ENCODE measurements at places on chromosomes 5 and 9.

- DNase-seq, result no peak
Measured at GRCh38 chr9:123002754-123003153, 30.7 kb upstream of the GPR21 start.

DNA sequence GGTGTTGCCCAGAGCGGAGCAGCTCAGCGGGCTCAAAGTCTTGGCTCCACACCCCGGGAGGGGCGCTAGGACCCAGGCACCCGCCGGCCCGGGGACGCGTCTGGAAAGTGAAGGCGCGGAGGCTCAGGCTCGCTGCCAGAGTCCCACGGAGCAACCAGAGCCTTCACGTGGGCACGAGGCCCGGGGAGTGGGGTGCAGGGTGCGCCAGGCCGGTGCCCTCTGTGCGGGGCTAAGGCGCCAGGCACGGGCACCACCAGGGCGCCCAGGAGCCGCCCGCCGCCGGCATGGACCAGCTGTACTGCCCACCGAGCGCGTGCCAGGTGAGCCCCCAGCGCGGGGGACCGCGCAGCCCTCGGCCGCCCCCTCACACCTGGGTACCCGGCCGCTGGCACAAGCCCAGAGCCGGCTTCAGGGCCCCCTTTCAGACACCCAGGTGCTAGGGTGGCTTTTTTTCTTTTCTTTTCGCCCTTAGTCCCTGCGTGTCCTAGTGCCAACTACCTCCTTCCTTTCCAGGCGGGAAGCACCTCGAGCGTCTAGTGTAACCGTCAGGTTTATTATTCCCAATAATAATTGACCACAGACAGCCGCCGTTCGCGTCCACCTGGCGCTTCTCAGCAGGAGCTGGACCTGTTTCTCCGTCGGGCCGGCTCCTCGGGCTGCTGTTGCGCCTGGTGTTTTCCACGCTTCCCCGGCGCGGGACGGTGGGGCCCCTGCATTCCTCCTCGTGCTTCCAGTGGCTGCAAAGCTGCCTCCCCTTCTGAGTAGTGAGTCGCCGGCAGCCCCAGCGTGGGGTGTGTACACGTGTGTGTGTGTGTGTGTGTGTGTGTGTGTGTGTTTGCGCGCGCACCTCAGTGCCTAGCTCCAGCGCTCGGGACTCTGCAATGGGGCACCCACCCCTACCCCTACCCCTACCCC, 30.1 kb upstream of the PDE8B start:
- no peak for DNase-seq

DNA sequence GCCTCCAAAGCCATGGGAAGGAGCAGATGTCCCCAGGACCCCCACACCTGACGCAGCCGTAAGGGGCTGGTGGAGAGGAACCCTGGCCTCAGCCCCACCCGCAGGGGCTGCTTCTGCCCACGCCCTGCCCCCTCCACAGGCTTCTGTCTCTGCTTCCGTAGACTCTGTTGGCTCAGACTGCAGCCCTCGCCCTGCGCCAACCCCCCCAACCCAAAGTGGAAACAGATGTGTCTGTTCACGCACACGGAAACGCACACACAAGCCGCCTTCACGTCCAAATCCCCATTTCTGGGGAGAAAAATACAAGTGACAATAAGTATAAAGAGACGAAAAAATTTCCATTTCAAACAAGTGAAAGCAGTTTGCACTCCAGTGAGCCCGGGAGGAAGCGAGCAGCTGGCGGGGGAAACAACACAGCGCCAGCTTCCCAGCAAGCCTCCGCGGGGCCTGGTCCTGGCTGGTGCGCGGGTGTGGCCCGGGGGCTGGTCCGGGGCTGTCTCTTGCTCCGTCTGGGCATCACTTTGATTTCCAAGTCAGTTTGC, 32.6 kb upstream of the RXRA start:
- DNase-seq, result no peak

DNA sequence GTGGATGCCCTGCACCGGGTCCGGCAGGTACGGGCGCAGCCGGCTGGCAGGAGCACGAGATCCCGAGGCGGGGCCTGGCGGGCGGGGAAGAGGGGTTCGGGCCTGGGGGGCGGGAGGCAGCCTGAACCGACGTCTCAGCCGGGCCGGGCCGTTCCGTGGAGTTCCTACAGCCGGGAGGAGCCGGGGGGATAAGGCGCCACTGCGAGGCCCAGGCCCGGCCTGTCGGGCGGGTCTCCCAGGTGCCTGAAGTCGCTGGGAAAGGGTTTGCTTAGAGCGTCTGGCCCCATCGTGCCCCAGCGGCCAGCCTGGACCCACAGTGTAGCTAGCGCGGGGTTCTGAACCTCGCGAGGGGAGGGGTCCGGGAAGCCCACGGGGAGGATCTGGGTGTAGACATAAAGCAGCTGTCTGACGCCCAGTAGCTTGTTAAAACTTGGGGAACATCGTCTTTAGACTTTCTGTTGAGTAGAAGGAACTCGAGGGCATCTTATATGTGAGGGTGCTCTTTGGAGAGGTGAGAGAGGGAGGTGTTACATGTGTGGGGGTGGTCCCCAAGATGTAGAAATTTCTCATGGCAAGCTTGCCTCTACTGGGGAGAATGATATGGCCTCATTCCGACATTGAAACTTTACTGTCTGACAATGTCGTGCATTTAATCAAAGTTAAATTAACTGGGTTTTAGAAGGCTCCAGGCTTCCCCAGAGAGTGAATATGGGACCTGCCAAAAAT, 524 bp downstream of the FUBP3 start:
- peak; percentile 40 for DNase-seq

GRCh38 chr9:132146575-132146974, 15.3 kb upstream of the NTNG2 start:
- DNase-seq, result no peak

DNA sequence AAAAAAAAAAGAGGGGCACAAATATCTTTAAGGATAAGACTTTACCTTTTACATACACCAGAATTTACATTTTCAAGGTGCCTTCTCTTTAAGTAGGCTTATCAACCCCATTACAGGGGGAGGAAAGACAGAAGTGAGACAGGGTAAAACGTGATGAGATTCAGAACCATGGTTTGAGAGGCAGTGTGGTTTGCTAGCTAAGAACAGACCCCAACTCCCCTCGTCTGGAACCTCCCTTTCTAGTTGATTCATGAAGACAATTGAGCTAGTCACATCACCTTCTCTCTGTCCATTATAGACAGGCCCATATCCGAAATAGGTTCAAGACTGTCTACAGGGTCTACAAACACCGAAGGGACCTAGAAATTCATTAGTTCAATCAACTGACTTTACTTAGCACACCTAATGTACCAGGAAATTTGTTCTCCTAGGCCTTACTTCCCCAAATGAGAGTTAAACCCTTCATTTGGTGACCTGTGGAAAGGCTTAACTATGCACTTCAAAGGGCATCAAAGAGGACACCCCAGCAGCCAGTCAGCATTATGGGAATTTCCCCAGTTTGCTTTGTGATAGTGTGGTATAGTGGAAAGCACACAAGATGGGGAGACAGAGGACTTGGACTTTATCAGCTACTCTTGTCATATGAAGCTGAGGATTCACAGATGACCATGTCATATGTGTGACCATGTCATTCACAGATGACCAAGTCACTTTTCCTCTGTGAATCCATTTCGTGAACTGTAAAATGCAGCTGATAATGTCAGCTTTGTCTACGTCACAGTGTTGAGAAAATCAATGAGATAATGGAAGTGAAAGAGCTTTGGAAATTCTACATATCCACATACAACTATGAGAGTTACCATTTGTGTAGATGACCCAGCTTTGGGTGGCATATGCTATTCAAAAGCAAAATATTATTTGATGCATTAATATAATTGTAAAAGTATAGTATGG, 40.2 kb upstream of the CYFIP2 start:
- no peak for DNase-seq

DNA sequence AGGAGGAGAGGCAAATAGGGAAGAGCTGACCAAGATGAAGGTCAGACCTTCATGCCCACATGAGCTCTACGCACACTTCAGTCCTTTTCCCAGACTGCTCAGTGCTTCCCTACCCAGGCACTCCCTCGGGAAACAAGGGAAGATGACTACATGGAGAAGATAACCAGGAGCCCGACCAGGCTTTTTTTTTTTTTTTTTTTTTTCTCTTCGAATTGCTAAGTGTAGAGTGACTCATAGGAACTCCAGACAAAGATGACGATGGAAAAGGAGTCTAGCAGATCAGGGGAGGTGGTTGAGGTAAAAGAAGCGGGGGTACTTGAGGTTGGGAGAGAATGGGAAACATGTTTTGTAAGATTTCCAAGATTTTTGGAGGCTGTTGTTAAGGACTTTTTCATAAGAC, 526.1 kb downstream of the BNC2 start:
- no peak for DNase-seq

DNA sequence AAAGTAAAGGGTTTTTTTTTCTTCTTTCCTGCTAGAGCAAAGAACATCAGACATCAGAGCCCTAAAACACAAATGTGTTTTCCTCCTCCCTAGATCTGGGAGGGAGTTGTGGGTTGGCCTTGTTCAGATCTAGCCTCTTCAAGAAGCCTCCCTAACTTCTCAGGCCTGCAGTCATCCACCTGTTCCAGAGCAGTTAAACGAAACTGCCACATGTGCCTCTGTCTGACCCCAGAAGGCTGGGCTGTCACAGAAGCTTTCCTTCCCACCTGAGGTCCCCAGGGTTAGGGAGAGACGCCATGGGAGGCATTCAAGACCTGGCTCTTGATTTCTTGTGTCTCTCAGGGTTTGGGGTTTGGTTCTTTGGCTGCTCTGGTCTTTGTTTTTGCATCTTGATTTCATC, 87.0 kb downstream of the DAB2IP start:
- peak; percentile 23 for DNase-seq

DNA sequence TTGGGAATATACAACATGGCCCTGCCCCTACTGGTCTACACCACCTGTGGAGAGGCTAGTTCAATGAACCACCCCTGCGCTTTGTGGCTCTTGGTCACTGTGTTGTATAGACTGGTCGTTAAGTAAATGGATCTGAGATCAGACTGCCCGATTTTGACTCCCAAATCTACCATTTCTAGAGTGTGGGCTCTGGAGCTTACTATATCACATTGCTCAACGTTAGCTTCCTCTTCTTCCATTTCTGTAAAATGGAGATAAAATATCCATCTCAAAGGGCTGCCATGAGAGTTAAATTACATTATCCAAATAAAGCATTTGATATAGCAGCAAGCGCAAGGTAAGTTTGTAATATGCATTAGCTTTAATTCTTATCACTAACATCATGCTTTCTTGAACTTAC, 52.7 kb upstream of the IFNK start:
- no peak for DNase-seq

DNA sequence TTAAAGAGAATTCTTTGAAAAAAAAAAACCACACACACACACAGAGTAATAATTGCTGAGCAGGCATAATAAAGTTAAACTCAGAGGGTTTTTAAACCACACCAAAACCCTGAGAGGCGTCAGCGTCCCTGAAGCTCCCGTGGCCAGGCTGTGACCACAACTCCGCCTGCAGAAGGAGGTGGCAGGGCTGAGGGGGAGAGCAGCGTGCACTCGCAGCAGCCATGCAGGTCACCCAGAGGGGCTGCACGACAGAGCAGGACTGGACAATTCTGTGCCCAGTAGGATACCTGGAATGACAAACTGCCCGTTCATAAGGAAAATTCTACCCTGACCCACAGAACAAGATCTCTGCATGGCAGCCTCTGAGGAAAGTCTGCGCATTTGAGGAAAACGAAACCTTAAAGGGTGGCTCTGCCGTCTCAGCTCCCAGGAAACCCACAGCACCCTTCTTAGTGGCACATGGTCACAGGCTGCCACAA, 44.0 kb downstream of the ROR2 start:
- peak; percentile 19 for DNase-seq

DNA sequence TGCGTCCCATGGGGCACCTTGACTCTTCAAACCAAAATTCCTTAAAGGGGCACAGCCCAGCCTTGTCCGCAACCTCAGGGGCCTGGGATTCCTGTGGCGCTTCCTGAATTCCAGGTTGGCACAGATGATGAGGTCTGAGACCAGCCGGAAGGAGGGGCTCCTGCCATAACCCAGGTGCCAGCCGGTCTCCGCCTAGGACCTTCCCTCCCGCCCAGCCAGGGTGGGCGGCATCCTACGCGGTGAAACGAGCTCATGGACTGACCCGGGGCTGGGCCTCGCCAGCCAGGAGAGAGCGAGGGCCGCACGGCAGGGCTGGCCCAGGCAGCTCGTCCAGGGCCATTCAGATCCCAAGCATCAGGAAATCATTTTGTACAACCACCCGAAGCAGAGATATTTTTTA, 23.0 kb downstream of the AMBP start:
- no peak for DNase-seq

- no peak for DNase-seq
Measured at GRCh38 chr5:136006761-136007251, 22.0 kb upstream of the TGFBI start.

GRCh38 chr9:21835121-21835520, 32.7 kb downstream of the MTAP start:
- DNase-seq, result no peak

DNA sequence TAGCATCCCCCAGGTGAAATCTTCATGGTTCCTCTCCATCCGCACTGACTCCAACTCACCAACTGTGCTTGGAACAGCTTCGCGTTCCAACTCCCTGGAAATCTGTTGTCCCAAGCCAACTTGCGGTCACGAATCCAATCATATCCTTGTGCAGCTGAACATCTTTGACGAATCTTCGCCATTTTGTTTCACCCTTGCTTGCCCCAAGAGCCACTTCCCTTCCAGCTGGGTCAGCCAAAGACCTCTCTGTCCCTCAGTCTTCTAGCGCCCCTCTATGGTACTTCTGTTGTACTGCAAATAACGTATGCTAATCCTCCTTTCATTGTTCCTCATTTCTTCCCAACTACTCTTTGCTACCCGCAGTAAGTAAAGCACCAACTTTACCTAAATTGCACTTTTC, 61.0 kb upstream of the TARS1 start:
- DNase-seq, result peak; percentile 35

DNA sequence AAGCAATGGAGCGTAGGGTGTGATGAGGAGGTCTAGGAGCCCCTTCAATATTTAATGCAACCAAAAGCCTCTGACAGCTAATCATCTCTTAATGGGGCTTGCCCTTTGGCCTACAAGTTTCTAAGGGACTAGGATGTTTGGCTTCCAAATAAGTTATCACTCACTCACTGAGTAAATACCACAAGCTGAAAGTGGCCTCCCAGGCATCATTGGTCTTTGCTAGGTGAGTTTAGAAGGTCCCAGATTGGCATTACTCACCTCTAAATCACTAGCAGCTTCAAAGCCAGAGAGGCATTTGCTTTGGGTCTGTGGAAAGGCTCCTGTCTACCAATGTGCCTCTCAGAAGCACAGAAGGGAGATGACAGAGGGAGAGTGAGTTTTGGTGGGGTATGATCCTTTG, 344.2 kb downstream of the NTRK2 start:
- no peak for DNase-seq

- DNase-seq, result peak; percentile 58
Measured at GRCh38 chr5:368183-369084, 46.9 kb downstream of the AHRR start.

GRCh38 chr5:17308326-17309065, 91.1 kb downstream of the BASP1 start:
- DNase-seq, result no peak

GRCh38 chr5:58938563-58939424, 355.9 kb downstream of the RAB3C start:
- DNase-seq, result no peak

All from NAMALWA (cell line).